ENCODE measurements at places on chromosomes 2 and 18.

DNA sequence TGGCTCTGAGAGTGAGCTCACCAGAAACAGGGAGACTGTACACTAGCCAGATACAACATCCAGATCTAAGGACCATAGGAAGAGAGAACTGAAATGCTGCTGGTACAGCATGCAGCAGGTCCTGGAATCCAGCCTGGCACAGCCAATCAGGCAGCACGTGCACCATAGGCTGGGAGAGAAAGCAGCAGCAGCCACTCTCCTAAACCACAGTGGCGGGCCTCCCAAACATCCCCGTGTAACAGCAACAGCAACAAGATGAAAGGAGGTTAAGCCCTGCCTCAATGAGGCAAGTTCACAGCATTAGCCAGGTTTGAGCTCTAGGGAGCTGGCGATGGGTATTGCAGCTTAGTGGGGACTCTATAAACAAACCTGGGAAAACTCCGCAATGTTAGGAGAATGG lies 192.0 kb downstream of the EPHA4 start:
- H3K4me1 ChIP-seq = no peaks in the 10 kb centered on the region
- H3K27ac ChIP-seq = no peak overlapping the region
- H3K4me3 ChIP-seq = no peak overlapping the region
- no peaks in the 10 kb centered on the region for H3K36me3 ChIP-seq

DNA sequence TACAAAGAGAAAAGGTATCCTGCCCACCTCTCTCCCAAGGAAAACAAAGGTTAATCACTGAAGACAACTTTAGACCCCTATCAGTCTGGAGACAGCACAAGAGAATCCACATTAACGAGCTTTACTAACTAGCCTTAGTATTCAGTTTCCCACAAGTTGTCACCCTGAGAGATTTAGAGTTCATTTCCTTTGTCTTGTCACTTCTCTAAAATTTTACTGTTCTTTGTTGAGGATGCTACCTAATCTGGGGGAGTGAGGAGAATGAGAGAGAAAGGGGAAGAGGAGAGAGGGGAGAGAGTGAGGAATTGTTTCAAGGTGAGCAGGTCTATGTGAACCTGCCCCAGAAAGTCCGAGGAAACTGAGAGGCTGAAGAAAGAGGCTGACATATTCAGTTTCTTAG lies 28.4 kb downstream of the C2orf76 start:
- no peak overlapping the region for H3K27ac ChIP-seq
- no peaks in the 10 kb centered on the region for H3K36me3 ChIP-seq
- no peak for DNase-seq
- no peak overlapping the region for H3K4me3 ChIP-seq
- no peaks in the 10 kb centered on the region for H3K4me1 ChIP-seq
- no peaks in the 10 kb centered on the region for H3K27me3 ChIP-seq

- no peak overlapping the region for H3K27ac ChIP-seq
- no peaks in the 10 kb centered on the region for H3K36me3 ChIP-seq
- H3K4me1 ChIP-seq = no peaks in the 10 kb centered on the region
- H3K27me3 ChIP-seq = no peaks in the 10 kb centered on the region
- H3K4me3 ChIP-seq = no peak overlapping the region
Observed at GRCh38 chr2:235968155-235968554, 200.0 kb downstream of the GBX2 start.

- no peaks in the 10 kb centered on the region for H3K36me3 ChIP-seq
- no peak overlapping the region for H3K4me3 ChIP-seq
- H3K27me3 ChIP-seq = no peaks in the 10 kb centered on the region
- H3K4me1 ChIP-seq = no peaks in the 10 kb centered on the region
- H3K27ac ChIP-seq = no peak overlapping the region
Observed at GRCh38 chr18:75127143-75128021, 81.6 kb downstream of the PTGR3 start.

DNA sequence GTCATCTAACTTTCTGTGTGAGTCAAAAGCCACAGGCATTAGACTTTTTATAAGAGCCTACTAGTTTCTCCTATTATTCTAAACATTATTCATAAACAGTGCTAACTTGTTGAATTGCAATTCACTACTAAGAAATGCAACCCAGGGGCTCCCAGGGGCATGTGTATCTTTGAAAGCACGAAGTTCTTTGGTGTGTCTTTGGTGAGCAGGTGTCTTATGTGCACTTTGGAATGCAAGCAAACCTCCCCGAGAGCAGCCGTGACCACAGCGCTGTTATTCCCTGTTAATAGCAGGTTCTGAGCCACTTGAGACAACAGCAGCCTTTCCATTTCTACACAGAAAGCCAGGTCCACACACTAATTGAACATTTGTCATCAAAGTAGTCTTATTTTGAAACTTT lies 123.5 kb downstream of the PRKRA start:
- DNase-seq = no peak
- no peaks in the 10 kb centered on the region for H3K27me3 ChIP-seq
- H3K36me3 ChIP-seq = no peaks in the 10 kb centered on the region
- H3K4me3 ChIP-seq = no peak overlapping the region

GRCh38 chr2:147968571-147968970 lies 52.0 kb downstream of the ORC4 start:
- DNase-seq = no peak
- peaks cover under 1% of the 10 kb centered on the region for H3K4me1 ChIP-seq
- no peaks in the 10 kb centered on the region for H3K36me3 ChIP-seq
- H3K27ac ChIP-seq = no peak overlapping the region
- no peak overlapping the region for H3K4me3 ChIP-seq
- no peaks in the 10 kb centered on the region for H3K27me3 ChIP-seq

All from H1 (cell line).